ENCODE measurements at places on chromosomes 11 and 22.

DNA sequence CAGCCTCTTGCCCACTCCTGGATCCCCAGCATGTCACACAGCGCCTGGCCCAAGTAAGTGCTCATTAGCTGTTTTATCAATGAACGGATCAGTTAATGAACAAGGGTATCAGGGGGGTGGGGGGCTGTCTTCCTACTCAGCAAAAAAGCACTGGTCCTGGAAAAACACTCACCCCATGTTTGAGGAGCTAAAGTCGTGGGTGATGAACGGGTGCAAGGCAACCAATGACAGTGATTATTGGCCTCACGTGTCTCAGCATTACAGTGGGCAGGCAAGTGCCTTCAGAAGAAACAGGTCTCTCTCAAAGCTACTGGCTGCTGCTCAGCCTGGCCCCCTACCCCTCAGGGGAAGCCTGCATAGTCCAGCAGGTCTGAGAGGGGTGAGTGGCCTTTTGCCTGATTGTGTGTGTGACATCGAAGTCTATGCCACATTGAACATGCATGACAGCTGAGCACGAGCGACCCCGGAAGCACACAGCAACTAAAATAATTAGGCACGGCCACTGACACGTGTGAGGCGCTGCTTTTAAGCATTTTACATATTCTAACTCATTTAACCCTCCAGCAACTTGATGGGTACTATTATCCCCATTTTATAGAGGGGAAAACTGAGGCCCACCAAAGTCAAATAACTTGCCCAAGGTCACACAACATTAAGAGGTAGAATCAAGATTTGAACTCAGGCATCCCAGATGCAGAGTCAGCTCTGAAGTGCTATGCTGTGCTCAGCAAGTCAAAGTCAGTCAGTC lies 2.6 kb upstream of the MS4A10 start:
- no peak for DNase-seq

- no peak for DNase-seq
These were observed 14.8 kb downstream of the FSHB start for GRCh38 chr11:30245621-30246020.

GRCh38 chr11:27118371-27118770 lies 77.8 kb downstream of the BBOX1 start:
- DNase-seq = no peak

GRCh38 chr11:31106326-31106725 lies 263.2 kb downstream of the DCDC1 start:
- no peak for DNase-seq

- DNase-seq = no peak
These were observed 55.3 kb downstream of the C22orf31 start for GRCh38 chr22:29006346-29006745.

- DNase-seq = peak; percentile 96
These were observed 55.3 kb upstream of the CD44 start for GRCh38 chr11:35083431-35084238.

GRCh38 chr11:849104-849824 lies 6.6 kb downstream of the TSPAN4 start:
- DNase-seq = no peak

- DNase-seq = no peak
These were observed 192.3 kb upstream of the CADM1 start for GRCh38 chr11:115696563-115696962.

DNA sequence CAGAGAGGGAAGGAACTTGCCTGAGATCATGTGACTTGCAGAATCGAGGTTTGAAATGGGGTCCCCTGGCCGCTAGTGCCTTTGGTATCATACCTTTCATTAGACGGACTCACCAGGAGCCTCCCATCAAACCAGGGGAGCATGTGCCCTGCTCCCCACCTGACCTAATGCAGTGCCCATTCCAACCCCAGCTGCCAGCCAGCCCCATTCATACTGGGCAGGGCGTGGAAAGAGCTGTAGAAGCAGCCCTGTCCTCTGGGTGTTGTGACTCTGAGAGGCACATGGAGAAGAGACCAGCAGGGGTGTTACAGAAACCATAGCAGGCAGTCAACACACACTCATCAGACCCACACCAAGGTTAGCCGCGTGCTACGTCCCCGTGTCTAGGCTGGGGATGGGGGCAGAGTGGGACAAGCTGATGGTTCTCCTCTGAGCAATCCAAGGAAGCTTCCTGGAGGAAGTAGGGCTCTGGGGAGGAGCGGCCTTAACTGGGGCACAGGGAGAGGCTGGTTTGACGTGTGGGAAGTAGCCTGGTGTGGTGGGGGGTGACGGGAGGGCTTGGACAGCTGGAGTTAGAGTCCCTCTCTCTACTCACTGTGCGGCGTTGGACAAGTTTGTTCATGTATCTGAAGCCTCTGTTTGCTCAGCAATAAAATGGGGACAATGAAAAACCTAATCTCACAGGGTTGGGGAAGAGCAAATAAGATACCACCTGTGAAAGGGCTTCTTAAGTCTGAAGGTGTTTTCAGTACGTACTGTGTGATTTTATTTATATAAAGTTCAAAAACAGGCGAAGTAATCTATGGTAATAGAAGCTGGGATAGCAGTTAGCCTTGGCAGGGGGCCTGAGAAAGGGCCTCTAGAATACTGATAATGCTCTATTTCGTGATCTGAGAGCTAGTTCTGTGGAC lies 14.0 kb downstream of the GRIK4 start:
- no peak for DNase-seq

- DNase-seq = no peak
These were observed 786 bp downstream of the RASL10A start for GRCh38 chr22:29314537-29315285.

- no peak for DNase-seq
These were observed 31.8 kb upstream of the CSNK2A3 start for GRCh38 chr11:11384829-11385228.

- DNase-seq = no peak
These were observed 19.1 kb downstream of the ZNF143 start for GRCh38 chr11:9479899-9480298.

DNA sequence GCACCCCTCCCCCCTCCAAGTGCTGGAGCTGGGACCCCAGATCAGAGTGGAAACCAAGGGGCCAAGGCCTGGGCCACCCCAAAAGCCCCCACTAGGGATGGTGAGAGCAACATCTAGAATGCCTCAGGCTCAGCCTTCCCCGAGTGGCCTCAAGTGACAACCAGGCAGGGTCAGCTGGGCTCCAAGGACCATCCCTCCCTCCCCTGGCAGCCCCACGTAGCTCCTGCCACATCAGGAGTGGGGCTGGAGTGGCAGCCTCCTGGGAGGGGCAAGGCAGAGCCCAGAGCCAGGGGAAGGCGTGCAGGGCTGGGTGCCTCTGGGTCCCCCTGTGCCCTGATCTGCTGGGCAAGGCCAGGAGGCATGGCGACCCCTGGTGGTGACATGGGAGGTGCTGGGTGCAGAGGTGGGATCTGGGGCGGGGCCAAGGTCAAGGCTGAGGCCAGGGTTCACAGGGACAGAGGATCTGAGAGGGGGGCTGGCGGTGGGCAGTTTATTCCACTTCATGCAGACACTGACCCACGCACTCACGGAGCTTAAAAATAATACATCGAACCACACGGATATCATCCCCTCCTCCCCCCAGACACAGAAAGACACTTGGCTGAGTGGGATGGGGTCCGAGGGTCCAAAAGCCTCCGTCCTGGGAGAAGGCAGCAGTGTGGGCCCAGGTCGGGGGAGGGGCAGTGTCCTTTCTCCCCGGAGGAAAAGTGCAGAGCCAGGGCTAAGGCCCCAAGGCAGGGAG lies 15.8 kb upstream of the EHD1 start:
- peak; percentile 92 for DNase-seq

- no peak for DNase-seq
These were observed 51.9 kb upstream of the PICALM start for GRCh38 chr11:86120807-86121206.

DNA sequence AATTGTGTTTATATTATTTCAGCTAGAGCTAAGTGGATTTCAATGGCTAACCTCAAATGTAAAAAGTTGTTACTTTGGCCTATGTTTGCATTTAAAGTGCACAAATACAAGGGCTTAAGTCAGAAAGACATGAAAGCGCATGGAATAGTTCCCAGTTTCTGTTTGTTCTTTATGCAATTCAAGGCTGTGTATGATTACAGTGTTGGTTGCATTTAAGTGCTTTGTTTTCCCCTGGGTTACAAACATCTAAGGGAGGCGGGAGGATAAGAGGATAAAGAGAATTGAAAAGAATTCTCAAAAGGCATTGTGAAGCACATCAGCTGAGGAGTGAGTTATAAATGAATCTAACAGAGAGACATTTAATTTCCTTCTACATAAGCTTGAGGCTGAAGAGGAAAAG lies 453.4 kb downstream of the NTM start:
- no peak for DNase-seq

DNA sequence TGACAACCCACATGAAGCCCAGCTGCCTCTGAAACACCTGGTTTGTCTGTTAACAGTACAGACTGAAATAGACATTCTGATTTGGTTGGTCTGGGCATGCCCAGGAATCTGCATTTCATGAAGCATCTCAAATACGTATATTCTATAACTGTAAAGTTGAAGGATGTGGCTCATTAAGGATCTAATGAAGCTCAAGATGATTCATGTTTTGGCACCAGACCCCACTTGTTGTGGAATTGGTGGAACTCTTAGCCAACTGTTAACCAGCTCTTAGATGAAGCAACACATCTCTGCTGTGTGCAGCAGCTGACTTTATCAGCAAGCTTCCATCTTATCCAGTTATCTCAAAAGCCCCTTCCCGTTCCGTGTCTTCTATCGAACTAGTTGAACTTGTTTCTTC lies 232.2 kb downstream of the INSC start:
- DNase-seq = no peak

DNA sequence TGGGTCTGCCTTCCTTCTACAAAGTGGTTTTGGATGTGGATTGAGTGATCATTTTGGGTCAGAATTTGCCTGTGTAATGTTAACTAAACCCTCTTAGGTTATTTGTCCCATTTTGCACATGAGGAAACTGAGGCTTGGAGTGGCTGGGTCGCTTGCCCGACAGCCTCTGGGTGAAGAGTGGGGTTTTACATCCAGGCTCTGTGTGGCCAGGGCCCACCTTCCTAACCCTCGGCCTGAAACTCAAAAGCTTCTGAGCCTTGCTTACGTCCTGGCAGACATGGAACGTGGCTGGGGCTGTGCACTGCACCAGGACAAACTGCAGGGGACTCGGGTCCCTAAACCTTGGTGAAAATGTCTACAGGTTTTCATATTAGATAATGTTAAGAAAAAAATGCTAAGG lies 542.4 kb downstream of the TBC1D22A start:
- DNase-seq = no peak

DNA sequence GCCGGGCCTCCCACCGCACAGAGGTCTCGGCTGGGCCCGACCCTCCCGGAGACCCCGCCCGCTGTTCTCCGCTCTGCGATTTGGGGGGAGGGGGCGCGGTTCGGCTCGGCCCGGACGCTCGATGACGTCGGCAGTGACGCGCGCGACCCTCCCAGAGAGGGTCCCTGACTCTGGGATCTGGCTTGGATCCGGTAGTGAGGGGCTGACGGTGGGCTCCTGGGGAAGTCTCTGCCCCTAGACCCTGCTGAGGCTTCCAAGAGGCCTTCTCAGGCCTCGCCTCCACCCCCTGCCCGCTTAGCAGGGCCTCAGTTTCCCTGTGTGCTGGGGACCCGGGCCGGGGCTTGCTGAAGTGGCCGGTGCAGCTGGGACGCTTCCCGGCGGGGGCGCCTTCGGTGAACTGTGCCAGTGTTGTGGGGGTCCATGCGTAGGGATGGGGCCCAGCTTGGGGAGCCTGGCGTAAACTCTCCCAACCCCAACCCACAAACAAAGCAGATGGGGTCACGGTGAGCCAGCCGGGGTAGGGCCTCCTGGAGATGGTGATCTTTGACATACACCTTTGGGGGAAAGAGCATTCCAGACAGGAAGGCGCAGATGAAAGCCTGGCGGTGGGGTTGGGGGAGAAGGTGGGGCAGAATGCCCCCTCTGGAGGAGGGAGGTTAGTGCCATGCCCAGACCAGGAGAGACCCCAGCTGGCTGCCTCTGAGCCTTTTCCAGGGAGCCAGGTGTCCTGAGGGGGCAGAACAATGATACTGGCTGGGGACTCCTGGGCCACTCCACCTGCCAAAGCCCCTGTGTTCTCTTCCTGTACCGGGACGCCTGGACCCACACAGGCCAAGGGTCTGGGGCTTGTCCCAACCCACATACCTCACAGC lies 1.0 kb downstream of the B4GALNT4 start:
- DNase-seq = no peak

DNA sequence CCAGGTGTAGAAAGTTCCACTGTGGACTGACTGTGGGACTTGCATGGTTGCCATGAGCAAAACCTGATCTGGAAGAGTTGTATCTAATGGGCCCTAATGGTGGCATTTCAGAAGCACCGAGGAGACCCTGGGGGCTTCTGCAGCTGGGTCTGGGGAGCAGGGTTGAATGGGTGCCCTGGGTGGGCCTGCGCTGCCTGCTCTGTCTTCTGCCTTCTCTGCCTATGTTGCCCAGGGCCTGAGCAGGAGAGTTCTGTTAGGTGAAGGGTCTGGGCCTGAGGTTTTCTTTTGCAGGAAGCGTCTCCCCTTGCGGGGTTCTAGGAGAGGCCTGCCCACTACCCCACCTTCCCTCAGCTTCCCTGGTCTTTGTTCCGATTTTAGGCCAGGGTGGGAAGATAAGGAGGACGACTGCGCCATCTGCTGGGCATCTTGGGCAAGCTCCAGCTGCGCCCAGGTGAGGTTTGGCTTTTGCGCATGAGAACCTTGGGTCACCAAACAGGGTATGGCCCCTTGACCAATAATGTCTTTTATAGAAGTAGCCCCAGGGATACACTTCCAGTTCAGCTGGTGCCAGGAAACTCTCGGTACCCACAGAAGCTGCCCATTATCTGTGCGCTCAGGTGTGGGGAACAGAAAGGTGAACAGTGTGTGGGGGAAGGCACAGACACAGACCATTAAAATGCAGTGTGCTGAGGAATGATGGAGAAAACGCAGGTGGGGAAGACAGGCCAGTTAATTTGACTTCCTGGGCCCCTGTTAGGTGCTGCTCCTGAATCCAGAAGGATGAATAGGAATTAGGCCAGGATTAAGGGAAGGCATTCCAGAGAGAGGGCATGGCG lies 23.2 kb downstream of the COMMD9 start:
- no peak for DNase-seq

DNA sequence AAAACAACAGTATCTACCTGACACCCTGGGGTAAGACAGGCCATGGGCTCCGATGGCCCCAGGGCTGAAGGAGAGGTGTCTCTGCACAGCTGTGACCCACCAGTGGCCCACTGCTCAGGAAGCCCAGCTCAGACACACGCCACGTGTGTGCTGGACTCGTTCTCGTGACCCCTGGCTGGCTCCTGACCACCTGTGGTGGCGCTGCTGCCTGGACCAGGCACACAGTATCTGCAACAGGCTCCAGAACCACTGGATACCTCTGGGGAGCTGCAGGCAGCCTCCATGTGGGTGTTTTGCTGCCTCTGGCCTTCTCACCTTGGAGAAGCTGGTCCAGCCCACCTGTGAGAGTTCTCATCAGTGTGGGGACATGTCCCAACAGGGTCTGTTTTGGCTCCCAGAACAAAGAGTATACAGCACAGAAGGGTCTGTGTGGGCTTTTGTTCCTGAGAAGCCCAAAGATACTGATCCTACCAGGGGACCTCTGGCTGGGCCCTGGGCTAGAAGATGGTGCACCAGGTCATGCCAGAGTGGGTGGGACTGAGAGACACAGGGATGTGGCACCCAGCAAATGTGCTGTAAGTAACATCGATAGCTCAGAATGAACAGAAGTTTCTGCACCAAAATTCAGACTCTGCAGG lies 21.7 kb upstream of the SERPIND1 start:
- no peak for DNase-seq

- no peak for DNase-seq
These were observed 453.5 kb downstream of the MIAT start for GRCh38 chr22:27110665-27111451.
